ENCODE measurements at places on chromosomes 7 and 10. TPM values are rescaled to one million over a fixed set of nuclear protein-coding genes. Genes with fewer than 3 reads are reported as not detected.

DNA sequence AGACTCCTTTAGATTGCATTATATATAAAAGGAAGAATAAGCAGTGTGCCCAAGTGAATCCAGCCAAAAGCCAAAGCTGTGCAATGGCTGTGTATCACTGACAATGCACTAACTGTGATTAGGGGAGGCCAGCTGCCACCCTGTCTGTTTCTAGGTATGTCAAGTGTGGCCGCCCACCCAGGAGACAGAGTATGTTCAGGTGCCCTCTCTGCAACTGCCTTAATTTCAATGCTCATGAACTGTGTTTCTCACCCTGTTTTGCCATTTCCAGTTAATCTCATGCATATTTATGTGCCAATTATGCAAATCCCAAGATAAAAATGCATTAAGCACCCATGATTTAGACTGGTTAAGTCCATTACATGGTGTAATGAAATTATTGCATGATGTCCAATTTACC is 159.4 kb downstream of the FRMD4A start:
- peaks cover 13% of the 10 kb centered on the region for H3K27me3 ChIP-seq
- DNase-seq = no peak
- no peak overlapping the region for H3K27ac ChIP-seq
- H3K36me3 ChIP-seq = no peaks in the 10 kb centered on the region

DNA sequence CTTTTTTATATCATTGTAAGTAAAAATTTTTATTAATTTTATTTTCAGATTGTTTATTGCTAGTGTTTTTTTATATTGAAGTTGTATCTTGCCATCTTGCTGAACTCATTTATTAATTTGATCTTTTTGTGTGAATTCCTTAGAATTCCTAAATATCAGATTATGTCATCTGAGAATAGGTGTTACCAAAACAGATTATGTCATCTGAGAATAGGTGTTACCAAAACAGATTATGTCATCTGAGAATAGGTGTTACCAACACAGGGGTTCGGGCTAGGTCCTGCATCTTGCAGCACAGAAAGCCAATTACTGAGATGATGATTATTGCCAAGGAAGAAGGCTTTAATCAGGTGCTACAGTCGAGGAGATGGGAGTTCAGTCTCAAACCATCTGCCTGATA is 383.4 kb downstream of the CNTNAP2 start:
- no peaks in the 10 kb centered on the region for H3K36me3 ChIP-seq
- H3K4me1 ChIP-seq = no peaks in the 10 kb centered on the region
- no peak overlapping the region for H3K4me3 ChIP-seq
- no peaks in the 10 kb centered on the region for H3K27me3 ChIP-seq

GRCh38 chr7:107934991-107935770 is 44.2 kb downstream of the DLD start:
- peaks cover 14% of the 10 kb centered on the region for H3K36me3 ChIP-seq
- no peak for DNase-seq
- H3K27me3 ChIP-seq = no peaks in the 10 kb centered on the region

DNA sequence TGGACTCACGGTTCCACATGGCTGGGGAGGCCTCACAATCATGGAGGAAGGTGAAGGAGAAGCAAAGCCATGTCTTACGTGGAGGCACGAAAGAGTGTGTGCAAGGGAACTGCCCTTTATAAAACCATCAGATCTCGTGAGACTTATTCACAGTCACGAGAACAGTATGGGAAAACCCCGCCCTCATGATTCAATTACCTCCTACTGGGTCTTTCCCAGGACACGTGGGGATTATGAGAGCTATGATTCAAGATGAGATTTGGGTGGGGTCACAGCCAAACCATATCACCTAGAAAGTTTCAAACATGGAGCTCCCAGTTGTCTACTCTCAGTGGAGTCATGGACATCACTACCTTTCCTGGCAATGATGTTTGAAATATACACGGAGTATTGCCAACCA is 49.6 kb downstream of the CYCS start:
- H3K4me3 ChIP-seq = no peak overlapping the region
- H3K27me3 ChIP-seq = no peaks in the 10 kb centered on the region
- H3K4me1 ChIP-seq = peaks cover 4% of the 10 kb centered on the region
- DNase-seq = no peak
- no peak overlapping the region for H3K27ac ChIP-seq
- no peaks in the 10 kb centered on the region for H3K36me3 ChIP-seq

The UNCX gene
- not detected for total RNA-seq

- peaks cover 13% of the 10 kb centered on the region for H3K4me1 ChIP-seq
- no peaks in the 10 kb centered on the region for H3K36me3 ChIP-seq
- no peaks in the 10 kb centered on the region for H3K27me3 ChIP-seq
- H3K27ac ChIP-seq = no peak overlapping the region
Measured at GRCh38 chr7:111092406-111093236, 1.7 kb downstream of the LRRN3 start.

- H3K27me3 ChIP-seq = no peaks in the 10 kb centered on the region
- H3K4me3 ChIP-seq = no peak overlapping the region
- no peaks in the 10 kb centered on the region for H3K36me3 ChIP-seq
Measured at GRCh38 chr10:61130366-61130765, 186.4 kb upstream of the RHOBTB1 start.

The AIMP2 gene
- total RNA-seq = 34.5 TPM

The SCIN gene
- total RNA-seq = 16.4 TPM

Data from lung (tissue), 17 donors.